H4 (cell line): ENCODE measurements at places on chromosomes 3 and 15. TPM values are rescaled to one million over a fixed set of nuclear protein-coding genes. Genes with fewer than 3 reads are reported as not detected.

EPHB1 gene
- 0.29 and 1.2 TPM in 2 replicates for total RNA-seq

SLC24A1 gene
- total RNA-seq = 3.8 and 3.9 TPM in 2 replicates

DHFR2 gene
- total RNA-seq = 3.9 and 5.8 TPM in 2 replicates

NEK10 gene
- 1.8 and 1.9 TPM in 2 replicates for total RNA-seq

HIGD2B gene
- not detected in 2 replicates for total RNA-seq

TIGIT gene
- not detected in 2 replicates for total RNA-seq

HEXA gene
- total RNA-seq = 88.2 and 93.0 TPM in 2 replicates

HDC gene
- total RNA-seq = not detected in 2 replicates

IL17RE gene
- total RNA-seq = not detected in 2 replicates

KIF23 gene
- 45.0 and 67.5 TPM in 2 replicates for total RNA-seq
